ENCODE measurements at places on chromosomes 12 and 14.
A peak's percentile ranks its signal among the peaks of the same experiment; 100 is the strongest.

- no peak for DNase-seq
These were observed 671 bp downstream of the GUCY2C start for GRCh38 chr12:14695715-14696141.

DNA sequence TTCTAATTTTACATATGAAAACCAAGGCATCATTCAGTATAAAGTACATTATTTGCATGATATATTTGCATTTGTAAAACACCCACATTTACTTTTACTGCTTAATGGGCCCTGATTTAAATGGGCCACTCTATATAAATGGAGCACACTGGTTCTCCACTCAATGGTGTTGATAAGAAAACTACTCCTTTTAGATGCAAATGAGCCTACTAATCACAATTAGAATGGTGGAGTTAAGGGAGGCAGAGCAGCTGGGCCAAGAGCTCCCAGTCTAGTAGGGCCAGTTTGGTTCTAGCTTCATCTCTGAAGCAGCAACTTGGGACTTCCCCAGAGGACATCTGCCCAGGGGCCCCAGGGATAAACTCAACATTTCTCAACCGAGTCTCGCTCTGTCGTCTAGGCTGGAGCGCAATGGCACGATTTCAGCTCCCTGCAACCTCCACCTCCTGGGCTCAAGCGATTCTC lies 120.7 kb downstream of the FOXN3 start:
- DNase-seq, result no peak

DNA sequence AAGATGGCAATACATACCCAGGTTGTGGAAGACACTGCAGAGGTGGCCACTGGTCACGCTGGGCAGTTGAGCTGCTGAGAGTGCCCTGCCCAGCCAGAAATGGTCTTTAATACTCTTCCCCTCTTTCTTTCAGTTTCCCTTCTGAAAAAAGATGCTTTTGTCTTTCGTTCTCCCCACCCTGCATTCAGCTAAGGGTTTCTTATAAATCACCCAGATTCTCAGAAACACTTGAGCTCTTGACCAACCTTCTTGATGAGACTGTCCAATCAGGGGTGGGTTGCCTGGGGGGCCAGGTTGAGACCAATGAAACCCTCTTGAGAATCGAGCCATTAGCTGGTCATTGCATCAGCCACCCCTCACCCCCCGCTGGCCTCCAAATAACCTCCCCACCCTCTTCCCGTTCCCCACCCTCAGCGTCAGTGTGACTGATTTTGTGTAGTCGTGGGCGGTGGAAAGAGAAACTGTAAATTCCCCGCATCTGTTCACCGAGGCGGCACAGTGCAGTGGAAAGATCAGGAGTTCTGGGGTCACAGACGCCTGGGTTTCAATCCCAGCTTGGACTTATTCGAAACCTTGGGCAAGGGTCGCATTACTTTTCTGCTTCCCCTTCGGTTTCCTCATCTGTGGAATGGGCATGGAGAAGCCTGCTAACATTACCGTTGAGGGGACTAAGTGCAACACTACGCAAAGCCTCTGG lies 52.3 kb downstream of the SLC25A47 start:
- peak; percentile 100 for DNase-seq

GRCh38 chr14:105333613-105334364 lies 19.2 kb downstream of the PACS2 start:
- no peak for DNase-seq

- peak; percentile 64 for DNase-seq
These were observed 17.8 kb downstream of the RASSF8 start for GRCh38 chr12:25976289-25976688.

- DNase-seq, result no peak
These were observed 182.2 kb downstream of the EXOC5 start for GRCh38 chr14:57086271-57087162.

DNA sequence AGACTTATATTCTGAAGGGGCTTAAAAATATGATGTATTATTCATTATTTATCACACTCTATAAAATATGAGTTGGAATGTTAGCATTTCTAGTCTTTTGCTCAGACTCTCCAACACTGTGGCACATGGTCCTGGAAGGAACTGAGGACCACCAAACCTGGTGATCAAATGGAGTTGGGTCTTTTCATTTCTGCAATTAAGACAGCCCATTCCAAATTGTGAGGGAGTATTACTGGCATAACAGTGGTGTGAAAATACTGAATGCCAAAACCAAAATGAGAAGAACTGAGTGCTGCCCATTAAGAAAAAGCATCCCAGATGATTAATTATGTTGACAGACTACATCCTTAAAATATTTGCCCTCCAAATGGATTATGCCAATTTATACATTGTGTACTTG lies 90.8 kb downstream of the NPAS3 start:
- no peak for DNase-seq

DNA sequence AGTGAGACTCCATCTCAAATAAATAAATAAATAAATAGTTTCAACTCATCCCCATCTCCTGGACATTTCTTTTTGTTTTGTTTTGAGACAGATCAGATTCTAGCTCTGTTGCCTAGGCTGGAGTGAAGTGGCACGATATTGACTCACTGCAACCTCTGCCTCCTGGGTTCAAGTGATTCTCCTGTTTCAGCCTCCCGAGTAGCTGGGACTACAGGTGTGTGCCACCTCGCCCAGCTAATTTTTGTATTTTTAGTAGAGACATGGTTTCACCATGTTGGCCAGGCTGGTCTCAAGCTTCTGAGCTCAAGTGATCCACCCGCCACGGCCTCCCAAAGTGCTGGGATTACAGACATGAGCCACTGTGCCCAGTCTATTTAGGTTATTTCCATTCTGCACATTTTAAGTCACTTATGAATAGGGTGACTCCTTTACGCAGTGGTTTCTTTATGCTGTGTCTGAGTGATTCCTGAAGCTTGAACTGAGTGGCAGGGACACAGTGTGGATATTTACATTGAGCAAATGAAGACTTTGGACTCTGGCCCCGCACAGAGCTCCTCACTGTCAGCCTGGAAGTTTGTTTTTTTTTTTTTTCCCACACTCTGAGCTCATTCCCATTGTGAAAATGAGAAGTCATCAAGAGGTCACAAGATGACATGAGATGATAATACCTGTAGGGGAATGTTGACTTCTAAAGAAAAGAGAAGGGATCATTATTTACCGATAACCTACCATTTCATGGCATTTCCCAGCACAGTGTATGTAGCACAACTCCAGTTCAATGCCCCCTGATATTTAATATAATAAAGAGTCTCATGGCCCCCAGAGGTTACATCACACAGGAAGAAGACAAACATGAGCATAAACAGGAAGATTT lies 72.6 kb downstream of the TBX3 start:
- DNase-seq, result no peak

GRCh38 chr12:3223601-3224529 lies 146.7 kb downstream of the TSPAN9 start:
- DNase-seq, result no peak

DNA sequence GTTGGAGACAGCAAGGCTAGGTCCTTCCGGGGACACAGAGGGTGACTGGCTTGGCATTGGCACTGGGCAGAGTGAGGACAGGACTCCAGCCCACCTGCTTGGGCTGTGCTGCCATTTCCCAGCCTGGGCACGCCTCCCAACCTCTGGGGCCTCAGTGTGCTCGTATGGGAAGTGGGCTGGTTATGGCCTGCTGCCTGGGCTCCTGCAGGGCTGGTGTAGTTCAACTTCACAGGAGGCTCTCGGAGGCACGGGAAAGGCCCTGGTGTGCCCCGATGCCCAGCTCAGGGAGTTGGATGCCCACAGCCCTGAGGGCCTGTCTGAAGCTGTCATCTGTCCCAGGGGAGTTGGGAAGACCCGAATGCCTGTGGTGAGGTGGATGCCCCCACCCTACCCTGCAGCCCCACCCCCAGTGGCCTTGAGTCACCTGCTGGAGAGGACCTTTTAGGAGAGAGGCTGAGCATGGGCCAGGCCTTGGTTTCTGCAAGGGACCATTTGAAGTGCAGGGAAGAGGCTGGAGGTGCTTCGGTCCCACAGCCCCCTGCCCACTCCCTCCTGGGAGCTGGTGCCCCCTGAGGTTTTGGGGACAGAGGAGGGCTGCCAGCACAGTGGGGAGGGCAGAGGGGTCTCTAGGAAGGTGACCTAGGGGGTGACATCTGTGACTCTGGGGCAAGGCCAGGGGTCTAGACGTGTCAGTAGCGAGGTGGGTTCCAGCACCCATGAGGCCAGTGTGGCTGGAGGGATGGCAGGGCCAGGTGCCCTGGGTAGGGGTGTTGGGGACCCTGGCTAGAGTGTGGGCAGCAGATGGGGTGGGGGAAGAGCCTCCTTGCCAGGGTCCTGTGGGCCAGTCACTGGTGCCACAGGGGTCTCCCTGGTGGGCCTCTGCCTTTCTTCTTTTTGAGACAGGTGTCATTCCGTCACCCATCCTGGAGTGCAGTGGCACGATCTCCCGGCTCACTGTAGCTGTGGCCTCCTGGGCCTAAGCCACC lies 9.1 kb downstream of the ULK1 start:
- DNase-seq, result no peak

DNA sequence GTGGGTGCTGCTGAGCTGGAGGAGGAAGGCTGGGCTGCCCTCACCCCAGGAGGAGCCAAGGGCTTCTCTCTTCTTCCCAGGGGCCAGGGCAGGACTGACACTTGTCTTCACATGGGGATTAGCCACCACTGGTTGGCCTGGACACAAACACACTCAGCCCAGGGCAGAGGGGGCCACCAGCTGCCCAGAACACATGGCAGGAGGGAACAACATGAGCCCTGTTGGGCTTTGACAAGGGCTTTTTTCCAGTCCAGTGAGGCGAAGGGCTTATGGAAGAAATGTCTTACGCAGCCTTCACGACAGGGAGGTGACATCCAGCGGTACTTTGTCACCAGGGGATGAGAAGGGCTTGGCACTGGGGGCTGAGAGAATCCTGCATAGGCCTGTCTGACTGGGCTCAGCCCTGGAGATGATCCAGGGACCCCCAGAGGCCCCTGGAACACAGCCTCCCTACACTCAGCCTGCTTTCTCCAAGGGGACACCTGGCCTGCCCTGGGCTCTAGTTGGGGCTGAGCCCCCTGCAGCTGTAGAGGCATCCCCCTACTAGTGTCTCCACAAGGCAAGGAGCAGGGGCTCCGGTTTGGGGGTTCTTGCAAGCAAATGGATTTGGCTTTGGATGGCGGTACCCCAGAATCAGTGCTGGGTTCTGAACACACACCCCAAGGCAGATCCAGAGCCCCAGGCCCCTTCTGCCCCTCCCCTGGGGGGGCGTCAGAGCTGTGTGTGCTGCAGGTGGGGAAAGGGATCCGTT lies 18.9 kb downstream of the ARL6IP4 start:
- no peak for DNase-seq

- no peak for DNase-seq
These were observed 158.3 kb upstream of the SEL1L start for GRCh38 chr14:81691931-81692330.

DNA sequence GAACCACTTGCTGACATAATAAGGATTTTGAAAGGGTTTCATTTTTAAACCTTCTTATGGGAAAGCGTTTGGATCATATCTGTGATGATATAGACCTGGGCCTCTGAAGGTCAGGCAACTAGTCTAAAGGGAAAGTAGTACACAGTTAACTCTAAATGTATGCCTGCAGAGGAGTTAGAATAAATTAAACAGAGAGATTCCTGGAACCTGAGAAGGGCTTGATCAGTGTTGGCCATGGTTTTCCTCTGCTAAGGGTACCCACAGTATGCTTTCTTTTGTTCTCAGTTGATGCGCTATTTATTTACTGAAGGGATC lies 14.4 kb upstream of the POLR3B start:
- no peak for DNase-seq

GRCh38 chr12:98002887-98003493 lies 512.4 kb upstream of the TMPO start:
- peak; percentile 1 for DNase-seq

DNA sequence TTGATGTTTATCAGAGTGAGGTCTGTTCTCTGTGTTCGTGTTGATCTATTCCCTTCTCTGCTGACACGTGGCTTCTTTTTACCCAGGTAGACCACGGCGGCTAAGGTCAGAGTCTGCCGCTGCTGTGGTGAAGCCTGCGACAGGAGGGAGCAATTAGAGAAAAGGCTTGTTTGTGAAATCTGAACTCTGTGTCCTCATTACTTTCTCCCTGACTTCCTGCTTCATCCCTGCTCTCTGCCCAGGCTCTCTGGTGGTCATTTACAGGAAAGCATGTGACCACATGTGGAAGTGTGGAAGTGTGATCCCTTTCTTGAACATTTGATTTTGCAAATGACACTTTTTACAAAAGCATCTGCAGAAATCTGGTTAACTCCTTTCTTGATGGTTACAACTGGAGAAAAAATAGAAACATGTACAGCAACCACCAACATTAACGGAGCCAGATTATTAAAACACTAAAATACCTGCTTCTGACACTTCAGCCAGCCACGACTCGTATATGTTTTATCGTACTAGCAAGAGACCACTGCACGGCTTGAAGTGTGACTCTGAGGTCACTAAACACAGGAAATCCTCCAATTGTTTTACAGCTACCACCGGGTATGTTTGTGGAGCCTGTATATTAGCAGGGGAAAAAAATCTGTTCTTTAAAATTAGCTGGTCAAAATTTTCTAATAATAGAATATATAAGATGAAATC lies 388.6 kb upstream of the TMPO start:
- no peak for DNase-seq

DNA sequence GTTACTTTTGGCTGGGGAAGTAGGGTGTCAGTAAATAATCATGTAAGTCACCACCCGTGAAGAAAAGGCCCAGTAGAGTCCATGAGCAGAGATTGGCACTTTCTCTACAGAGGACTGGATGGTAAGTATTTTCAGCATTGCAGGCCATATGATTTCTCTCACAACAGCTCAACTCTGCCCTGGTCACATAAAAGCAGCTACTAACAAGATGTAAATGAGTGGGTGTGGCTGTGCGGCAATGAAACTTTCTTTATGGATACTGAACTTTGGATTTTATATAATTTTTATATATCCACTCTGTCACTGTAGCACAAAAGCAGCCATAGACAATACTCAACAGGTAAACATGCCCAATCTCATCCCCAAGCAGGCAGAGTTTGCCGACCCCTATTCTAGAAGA lies 343.6 kb downstream of the GLT1D1 start:
- no peak for DNase-seq

- no peak for DNase-seq
These were observed 9.6 kb upstream of the EP400 start for GRCh38 chr12:131940141-131940547.

DNA sequence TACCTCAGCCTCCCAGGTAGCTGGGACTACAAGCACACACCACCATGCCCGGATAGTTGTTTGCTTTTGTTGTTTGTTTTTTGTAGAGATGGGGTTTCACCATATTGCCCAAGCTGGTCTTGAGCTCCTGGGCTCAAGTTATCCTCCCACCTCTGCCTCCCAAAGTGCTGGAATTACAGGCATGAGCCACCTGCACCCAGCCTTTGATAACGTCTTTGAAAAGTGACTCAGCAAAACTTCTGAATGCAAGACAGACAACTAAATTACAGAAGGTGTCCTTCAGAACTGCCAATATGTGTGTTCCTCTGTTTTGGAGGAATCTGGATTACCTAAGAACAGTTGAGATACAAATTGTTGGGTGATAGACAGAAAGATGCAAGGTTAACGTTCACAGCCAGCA lies 99.8 kb downstream of the ESR2 start:
- no peak for DNase-seq

GRCh38 chr12:13851828-13852227 lies 129.6 kb downstream of the GRIN2B start:
- DNase-seq, result no peak
